ENCODE measurements at places on chromosomes 3 and 15. TPM values are rescaled to one million over a fixed set of nuclear protein-coding genes. Genes with fewer than 3 reads are reported as not detected.

GJD2 gene
- total RNA-seq, result not detected

GUCA1C gene
- not detected for total RNA-seq

TTC23 gene
- 45.3 TPM for total RNA-seq

PFKFB4 gene
- 102 TPM for total RNA-seq

HRG gene
- not detected for total RNA-seq

GRCh38 chr3:185317674-185318073, 45.3 kb upstream of the MAP3K13 start:
- H3K4me1 ChIP-seq, result peaks cover 9% of the 10 kb centered on the region
- H3K4me3 ChIP-seq, result no peak overlapping the region
- H3K36me3 ChIP-seq, result no peaks in the 10 kb centered on the region

GRCh38 chr3:72907731-72908620, 20.1 kb downstream of the GXYLT2 start:
- H3K4me1 ChIP-seq, result peaks cover 3% of the 10 kb centered on the region
- no peaks in the 10 kb centered on the region for H3K27me3 ChIP-seq
- no peak overlapping the region for H3K4me3 ChIP-seq
- no peaks in the 10 kb centered on the region for H3K36me3 ChIP-seq
- DNase-seq, result no peak

GRCh38 chr3:95460274-95460673, 1354.1 kb upstream of the EPHA6 start:
- DNase-seq, result no peak
- H3K4me3 ChIP-seq, result no peak overlapping the region
- H3K4me1 ChIP-seq, result no peaks in the 10 kb centered on the region
- no peak overlapping the region for H3K27ac ChIP-seq
- no peaks in the 10 kb centered on the region for H3K27me3 ChIP-seq
- no peaks in the 10 kb centered on the region for H3K36me3 ChIP-seq

DNA sequence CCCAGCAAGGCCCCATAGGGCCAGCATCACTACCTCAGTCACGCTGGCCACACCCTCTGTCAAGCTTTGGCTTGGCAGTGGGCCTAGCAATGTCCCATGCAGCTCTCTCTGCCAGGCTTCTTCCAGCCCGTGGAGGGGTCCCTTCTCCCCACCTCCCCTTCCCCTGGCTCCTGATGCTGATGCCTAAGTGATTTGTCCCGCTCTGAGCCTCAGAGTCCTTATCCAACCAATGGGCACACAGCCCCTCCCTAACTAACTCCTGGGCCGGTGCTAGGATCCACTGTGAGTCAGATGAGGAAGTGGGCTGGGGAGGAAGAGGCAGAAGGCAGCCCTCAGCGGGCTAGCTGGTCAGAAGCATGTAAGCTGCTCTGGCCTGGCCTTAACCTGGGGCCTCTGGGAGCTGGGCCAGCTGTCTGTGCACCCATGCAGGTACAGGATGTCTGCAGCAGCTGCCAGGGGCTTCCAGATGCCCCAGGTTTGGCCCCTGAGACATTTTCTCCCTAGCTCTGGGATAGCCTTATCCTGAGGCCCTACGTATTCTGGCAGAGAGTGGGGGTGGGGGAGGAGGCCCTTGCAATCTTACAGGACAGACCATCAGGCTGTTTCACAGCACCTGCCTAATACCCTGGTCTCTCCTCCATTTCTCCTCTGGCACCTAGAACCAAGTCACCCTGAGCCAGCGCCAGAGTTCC, 740 bp upstream of the ZBTB47 start:
- DNase-seq, result no peak
- H3K4me1 ChIP-seq, result peaks cover 12% of the 10 kb centered on the region
- no peak overlapping the region for H3K27ac ChIP-seq
- no peaks in the 10 kb centered on the region for H3K27me3 ChIP-seq
- no peaks in the 10 kb centered on the region for H3K36me3 ChIP-seq

- peaks cover 17% of the 10 kb centered on the region for H3K4me1 ChIP-seq
- H3K27me3 ChIP-seq, result peaks cover 62% of the 10 kb centered on the region
- peak; percentile 67 for DNase-seq
- peak overlapping the region; percentile 75 for H3K4me3 ChIP-seq
- no peaks in the 10 kb centered on the region for H3K36me3 ChIP-seq
- H3K27ac ChIP-seq, result no peak overlapping the region
These were observed 251.9 kb downstream of the TJP1 start for GRCh38 chr15:29570121-29570947.

DNA sequence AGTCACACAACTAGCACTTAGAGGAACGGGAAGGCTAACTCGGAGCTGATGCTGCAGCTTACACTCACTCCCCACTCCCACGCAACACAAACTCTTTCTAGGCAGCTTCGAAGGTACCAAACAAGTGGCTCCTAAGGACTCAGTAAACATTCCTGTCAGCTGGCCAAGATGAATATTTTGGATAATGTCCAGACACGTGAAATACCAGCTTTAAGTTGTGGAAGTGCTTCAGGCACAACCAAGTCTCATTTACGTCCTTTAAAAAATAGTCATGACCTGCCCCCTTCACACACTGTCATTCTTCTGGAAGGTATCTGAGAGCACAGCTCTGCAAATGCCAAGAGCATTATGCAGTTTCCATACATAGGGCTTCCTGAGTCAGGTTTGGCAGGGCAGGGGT, 1005.9 kb upstream of the CFAP20DC start:
- H3K4me3 ChIP-seq, result no peak overlapping the region
- H3K36me3 ChIP-seq, result no peaks in the 10 kb centered on the region
- DNase-seq, result no peak
- no peaks in the 10 kb centered on the region for H3K27me3 ChIP-seq

DNA sequence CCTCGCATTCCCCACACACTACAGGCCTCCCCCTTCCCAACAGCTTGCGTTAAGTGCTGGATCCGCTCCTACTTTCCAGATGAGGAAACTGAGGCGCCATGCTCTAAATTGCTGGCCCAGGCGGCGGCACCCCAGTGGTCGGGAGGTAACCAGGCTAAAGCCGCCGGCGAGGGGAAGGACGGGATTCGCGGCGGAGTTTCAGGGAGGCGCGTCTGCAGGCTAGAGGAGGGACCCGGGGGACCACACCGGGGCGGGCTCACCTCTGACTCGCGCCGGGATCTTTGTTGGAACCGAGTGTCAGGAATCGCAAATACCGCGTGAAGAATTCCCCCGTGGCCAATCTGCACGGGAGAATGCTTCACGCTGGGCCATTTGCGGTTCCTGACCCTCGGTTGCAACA, 24.6 kb upstream of the PTPN23 start:
- H3K27ac ChIP-seq, result no peak overlapping the region
- no peaks in the 10 kb centered on the region for H3K27me3 ChIP-seq
- DNase-seq, result no peak

DNA sequence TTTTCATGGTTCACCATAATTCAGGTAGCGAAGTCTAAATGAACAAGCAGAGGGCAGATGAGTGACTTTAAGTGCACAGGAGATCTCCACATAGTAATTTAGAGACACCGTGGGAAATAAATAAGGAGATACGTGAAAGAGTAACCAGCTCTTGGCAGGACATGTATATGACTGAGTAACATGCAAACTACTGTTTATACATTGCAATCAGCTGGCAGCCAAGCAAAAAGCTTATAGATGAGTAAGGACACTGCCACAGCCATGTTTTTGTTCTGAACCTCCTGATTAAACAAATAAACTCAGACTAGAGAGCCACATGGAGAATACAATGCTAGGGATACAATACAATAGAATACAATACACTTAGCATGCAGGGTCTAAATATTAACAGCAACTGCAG, 252.4 kb downstream of the FHIT start:
- H3K36me3 ChIP-seq, result no peaks in the 10 kb centered on the region
- no peak overlapping the region for H3K27ac ChIP-seq
- no peaks in the 10 kb centered on the region for H3K27me3 ChIP-seq
- DNase-seq, result no peak
- no peak overlapping the region for H3K4me3 ChIP-seq

GRCh38 chr15:89043031-89044002, 44.9 kb upstream of the ABHD2 start:
- H3K36me3 ChIP-seq, result no peaks in the 10 kb centered on the region
- H3K4me1 ChIP-seq, result no peaks in the 10 kb centered on the region
- no peaks in the 10 kb centered on the region for H3K27me3 ChIP-seq
- no peak overlapping the region for H3K27ac ChIP-seq
- no peak for DNase-seq
- no peak overlapping the region for H3K4me3 ChIP-seq

GRCh38 chr3:147423798-147424580, 14.8 kb downstream of the ZIC1 start:
- H3K36me3 ChIP-seq, result no peaks in the 10 kb centered on the region
- peak overlapping the region; percentile 32 for H3K4me3 ChIP-seq
- peaks cover 14% of the 10 kb centered on the region for H3K4me1 ChIP-seq
- no peak overlapping the region for H3K27ac ChIP-seq
- H3K27me3 ChIP-seq, result peaks cover 100% of the 10 kb centered on the region

DNA sequence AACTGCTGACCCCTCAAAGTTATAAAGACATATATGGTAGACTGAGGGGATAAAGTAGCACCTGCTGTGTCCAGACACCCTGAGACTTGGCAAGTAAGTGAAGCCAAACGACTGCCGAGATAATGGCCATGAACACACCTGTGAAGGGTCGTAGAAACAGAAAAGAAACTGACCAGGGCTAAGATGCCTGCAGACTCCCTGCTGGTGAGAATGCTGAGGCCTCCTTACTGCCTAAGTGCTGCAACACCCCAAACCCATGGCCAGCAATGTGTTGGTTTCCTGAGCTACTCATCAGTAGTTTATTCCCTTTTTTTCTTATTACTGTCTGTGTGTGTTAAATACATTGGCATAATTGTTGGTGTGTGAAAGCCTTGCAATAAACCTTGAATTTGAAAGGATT, 233.8 kb downstream of the ZNF385D start:
- H3K36me3 ChIP-seq, result no peaks in the 10 kb centered on the region
- DNase-seq, result no peak
- no peak overlapping the region for H3K4me3 ChIP-seq
- H3K27me3 ChIP-seq, result no peaks in the 10 kb centered on the region
- H3K4me1 ChIP-seq, result no peaks in the 10 kb centered on the region
- no peak overlapping the region for H3K27ac ChIP-seq

- H3K27ac ChIP-seq, result no peak overlapping the region
- H3K27me3 ChIP-seq, result no peaks in the 10 kb centered on the region
- no peaks in the 10 kb centered on the region for H3K4me1 ChIP-seq
- DNase-seq, result no peak
These were observed 151.3 kb upstream of the NR2E3 start for GRCh38 chr15:71658827-71659729.

GRCh38 chr3:183122257-183122932, 23.1 kb upstream of the MCCC1 start:
- no peak overlapping the region for H3K27ac ChIP-seq
- peak; percentile 51 for DNase-seq
- peaks cover 11% of the 10 kb centered on the region for H3K27me3 ChIP-seq
- no peak overlapping the region for H3K4me3 ChIP-seq
- H3K4me1 ChIP-seq, result no peaks in the 10 kb centered on the region

- H3K27ac ChIP-seq, result no peak overlapping the region
- H3K4me3 ChIP-seq, result no peak overlapping the region
- no peaks in the 10 kb centered on the region for H3K27me3 ChIP-seq
- peaks cover 8% of the 10 kb centered on the region for H3K4me1 ChIP-seq
- DNase-seq, result no peak
These were observed 244.7 kb upstream of the ONECUT1 start for GRCh38 chr15:53034767-53035245.
